ENCODE measurements at places on chromosomes 5 and 9.
A peak's percentile ranks its signal among the peaks of the same experiment; 100 is the strongest.

DNA sequence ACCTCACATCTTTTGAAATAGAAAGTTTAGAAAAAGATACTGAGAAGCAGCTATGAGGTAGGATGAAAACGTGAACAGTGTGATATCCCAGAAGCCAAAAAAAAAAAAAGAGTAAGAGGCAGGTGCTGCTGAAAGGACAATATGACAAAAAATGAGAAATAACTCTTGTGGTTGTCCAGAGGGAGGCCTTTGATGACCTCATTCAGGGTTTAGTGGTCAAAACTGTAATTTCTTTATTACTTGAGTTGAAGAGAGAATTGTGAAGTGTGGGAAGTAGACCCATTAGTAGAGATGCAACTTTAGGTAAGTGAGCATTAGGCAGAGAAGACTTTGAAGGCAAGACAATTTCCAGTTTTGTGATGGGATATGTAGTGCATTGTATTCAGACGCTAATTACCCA is 1306.3 kb upstream of the ACO1 start:
- no peak for DNase-seq

- DNase-seq, result no peak
Measured at GRCh38 chr5:10457682-10458574, 16.2 kb downstream of the ROPN1L start.

- DNase-seq, result no peak
Measured at GRCh38 chr9:81122749-81123148, 566.6 kb downstream of the TLE1 start.

- peak; percentile 16 for DNase-seq
Measured at GRCh38 chr5:98880151-98880550, 48.7 kb downstream of the CHD1 start.

Measured in activated CD4-positive, alpha-beta T cell treated with anti-CD3 and anti-CD28 coated beads, Interleukin-2, amount 50 U/mL, for 48 hours (primary cell).